ENCODE measurements at places on chromosomes 4 and X.

DNA sequence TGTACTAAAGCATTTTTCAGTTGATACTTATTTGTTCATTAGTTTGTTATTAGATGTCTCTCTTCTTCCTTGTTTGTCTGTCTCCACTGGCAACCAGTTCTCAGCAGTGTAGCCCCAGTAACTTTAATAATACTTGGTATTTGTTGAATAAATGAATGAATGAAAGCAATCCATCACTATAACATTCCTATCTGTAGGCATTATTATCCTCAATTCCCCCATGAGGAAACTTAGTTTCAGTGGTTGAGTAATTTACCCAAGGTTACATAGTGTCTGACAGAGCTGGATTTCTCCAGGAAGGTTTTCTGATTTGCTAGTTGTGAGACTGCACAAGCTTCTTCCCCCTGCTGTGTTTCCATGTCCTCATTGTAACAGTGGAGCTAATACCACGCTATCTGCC, 27.8 kb upstream of the MAOB start:
- DNase-seq: no peak

DNA sequence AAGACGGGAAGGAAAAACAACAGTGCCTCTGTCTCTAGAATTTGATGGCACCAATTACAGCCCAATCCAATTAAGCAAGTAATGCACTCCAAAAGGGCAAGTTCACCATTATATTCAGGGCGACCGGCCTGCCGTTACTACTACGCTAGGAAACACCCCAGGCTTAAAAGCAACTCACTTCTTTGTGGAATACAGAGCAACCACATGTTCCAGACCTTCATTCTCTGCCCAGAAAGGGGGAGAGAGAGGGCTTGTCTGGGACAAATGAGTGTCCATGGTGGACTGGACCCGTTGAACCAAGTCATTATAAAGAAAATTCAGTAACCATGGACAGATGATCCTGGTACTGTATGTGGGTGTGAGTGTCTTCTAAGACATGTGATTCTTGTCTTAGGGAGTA, 1.6 kb downstream of the KDR start:
- no peak for DNase-seq

DNA sequence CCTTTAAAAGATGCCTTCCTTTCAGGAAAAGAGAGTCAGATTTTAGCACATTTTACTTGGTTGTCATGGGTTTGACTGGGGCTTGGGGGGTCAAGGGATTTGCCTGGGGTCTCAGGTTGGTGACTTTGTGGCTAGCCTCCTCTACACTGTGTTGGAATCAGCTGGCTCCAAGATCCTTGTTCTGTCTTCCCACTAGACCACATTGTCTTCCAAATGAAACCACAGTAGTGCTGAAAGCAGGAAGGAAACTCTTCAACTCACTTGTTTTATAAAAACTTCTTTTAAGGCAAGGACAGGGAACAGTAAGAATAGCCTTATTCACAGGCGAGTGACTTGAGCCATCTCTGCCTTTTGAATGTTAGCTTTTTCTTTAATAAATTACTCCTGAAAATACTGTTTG, 37.0 kb upstream of the OTUD4 start:
- DNase-seq: no peak

DNA sequence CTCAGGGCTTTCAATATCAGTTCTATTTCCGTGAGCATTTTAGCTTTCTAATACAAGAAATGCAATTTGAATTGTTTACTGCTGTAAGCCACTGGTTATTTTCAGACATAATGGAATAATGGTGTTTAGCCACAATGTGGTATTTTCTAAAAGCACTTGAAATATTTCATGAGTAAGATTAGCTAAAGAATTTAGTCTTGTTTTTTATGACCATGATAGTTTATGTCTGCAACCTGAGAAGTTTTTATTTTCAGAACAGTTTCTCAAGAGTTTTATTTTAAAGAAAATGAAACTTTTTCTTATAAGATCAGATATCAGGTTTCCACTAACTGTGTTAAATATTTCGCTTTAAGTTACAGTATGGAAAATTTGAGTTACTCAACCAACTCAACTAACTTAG, 60.2 kb downstream of the SLIT2 start:
- DNase-seq: no peak

DNA sequence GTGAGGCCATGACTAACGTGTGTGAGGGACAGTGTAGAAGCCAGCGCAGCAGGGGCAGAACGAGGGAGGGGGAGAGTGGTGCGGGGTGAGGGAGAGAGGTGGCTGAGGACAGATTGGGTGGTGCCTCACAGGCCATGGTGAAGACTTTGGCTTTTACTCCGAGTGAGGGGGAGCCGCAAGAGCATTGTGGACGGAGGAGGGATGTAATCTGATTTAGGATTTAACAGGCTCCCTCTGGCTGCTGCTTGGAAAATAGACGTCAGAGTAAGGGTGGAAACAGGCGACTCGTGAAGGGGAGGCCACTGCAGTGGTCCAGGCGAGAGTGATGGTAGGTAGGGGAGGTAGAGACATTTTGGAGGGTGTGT, 13.0 kb downstream of the PPP1R3F start:
- no peak for DNase-seq
